ENCODE measurements at places on chromosomes 12 and 14.
A peak's percentile ranks its signal among the peaks of the same experiment; 100 is the strongest.

DNA sequence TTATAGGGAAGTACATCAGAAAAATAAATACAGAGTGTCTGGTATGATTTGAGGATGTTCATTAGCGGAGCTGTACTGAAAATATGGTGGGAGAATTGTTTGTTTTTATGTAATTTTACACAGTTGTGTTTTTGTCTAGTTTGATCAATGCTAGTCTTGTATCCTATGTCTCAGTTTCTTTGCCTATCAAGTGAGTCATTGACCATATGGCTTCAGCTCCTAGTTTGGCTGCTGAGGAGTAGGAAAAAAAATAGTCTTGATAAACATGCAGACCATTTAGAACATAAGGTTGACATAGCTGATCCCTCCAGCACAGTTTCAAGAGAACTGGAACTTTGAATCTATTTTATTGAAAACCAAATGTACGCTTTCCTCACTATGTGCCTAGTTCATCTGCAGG is 1292.1 kb upstream of the FLRT2 start:
- no peak for DNase-seq

DNA sequence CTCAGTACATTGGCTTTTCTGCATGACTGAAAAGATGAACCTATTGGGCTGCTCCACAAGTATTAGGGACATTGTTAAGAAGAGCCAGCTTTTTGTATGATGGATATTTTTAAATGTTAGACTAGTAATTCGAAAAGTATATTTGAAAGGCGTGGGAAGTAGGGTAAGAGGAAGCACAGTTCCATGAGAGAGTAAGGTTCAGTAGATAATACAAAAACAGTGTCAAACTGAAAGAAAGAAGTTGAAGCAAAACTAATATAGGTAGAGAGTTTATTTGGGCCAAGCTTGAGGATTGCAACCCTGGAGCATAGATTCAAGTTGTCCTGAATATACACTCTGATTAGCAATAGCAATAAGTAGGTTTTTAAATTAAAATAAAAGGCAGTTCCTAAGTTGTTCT is 193.9 kb downstream of the RASSF9 start:
- DNase-seq = no peak

DNA sequence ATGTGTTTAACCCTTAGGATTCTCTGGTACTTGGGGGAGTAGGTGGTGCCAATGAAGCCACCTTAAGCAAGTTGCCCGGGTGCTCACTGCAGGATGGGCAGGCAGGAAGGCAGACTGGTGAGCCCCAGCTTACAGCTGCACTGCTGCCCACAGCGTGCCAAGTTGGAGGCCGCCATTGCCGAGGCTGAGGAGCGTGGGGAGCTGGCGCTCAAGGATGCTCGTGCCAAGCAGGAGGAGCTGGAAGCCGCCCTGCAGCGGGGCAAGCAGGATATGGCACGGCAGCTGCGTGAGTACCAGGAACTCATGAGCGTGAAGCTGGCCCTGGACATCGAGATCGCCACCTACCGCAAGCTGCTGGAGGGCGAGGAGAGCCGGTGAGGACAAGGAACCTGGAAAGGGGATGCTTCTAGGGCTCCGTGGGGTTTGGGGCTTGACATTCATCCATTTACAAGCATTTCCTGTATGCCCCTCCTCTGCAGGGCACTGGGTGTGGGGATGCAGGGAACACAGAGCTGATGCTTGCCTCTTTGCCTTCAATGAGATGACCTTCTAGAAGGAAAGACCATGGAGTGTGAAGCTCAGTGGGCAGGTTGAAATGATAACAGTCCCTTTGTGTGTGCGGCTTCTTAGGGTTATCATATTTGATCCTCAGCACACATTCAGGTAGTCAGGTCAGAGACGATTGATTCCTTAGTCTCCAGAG is 12.4 kb downstream of the KRT7 start:
- no peak for DNase-seq

GRCh38 chr12:28079539-28079938 is 107.0 kb upstream of the PTHLH start:
- DNase-seq = no peak

GRCh38 chr12:56391721-56392120 is 29.1 kb upstream of the APOF start:
- DNase-seq = no peak

- no peak for DNase-seq
Measured at GRCh38 chr12:66716522-66716921, 37.6 kb upstream of the GRIP1 start.

- no peak for DNase-seq
Measured at GRCh38 chr12:76055393-76055792, 23.8 kb upstream of the PHLDA1 start.

- peak; percentile 37 for DNase-seq
Measured at GRCh38 chr14:58082011-58082410, 70.0 kb downstream of the ARMH4 start.

- peak; percentile 20 for DNase-seq
Measured at GRCh38 chr12:31234955-31235867, 90.7 kb downstream of the SINHCAF start.

DNA sequence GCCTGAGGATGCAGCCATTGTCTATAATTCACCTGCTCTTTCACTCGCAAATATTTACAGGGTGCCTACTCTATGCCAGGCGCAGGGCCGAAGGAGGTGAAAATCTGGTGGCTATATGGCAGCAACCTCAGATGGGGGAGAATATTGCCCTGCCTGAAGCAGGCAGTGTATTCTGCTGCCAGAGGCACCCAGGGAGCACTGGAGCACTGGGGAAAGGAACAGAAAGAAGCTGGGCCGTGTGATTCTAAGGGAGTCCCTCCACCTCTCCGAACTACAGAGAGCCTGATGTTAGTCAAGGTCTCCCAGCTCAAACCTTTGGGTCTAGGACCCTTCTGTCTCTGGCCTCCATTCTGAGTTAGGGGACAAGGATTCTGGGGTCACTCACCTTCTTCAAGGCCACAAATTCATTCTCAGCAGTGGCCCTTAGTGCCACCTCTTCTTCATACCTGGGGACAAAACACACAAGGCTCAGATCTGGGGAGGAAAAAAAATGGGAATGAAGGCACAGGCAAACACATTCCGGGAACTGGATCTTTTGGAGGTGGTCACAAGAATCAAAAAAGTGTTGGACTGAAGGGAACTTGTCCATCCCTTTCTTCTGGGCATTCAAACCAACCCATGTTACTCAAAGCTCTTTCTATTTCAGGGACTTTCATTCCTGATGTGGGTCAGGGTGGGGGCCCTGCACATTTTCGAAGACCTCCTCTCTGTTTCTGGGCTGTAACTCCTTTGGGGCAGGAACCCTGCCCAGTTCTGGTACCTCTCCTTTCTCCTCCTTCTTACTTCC is 19.3 kb upstream of the KRT86 start:
- DNase-seq = no peak

DNA sequence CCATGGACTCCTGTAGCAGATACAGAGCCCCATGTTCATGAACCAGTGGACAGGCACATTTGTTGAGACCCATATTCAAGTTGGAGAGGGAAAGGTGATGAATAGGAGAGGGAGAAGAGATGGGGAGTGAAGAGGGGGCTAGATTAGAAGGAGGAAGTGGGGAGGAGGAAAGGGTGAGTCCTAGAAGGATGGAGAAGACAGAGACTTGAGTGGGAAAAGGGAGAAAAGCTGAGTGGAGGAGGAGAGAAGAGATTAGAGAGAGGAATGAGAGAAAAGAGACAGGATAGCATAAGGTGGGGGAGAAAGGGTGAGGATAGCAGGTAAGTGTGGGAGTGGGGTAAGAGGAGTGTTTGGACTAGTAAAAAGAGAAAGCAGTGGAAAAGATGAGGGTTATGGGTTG is 4.9 kb upstream of the ASIC1 start:
- DNase-seq = no peak

GRCh38 chr14:54564071-54564867 is 2.7 kb upstream of the SAMD4A start:
- DNase-seq = peak; percentile 6

- no peak for DNase-seq
Measured at GRCh38 chr12:56212361-56212760, 9.4 kb downstream of the RNF41 start.

- DNase-seq = no peak
Measured at GRCh38 chr14:53842938-53843337, 113.7 kb downstream of the BMP4 start.

- no peak for DNase-seq
Measured at GRCh38 chr12:61542551-61542950, 717.7 kb upstream of the USP15 start.

- no peak for DNase-seq
Measured at GRCh38 chr12:107650977-107651376, 34.6 kb upstream of the PWP1 start.

GRCh38 chr14:78424311-78424710 is 254.1 kb downstream of the NRXN3 start:
- no peak for DNase-seq

DNA sequence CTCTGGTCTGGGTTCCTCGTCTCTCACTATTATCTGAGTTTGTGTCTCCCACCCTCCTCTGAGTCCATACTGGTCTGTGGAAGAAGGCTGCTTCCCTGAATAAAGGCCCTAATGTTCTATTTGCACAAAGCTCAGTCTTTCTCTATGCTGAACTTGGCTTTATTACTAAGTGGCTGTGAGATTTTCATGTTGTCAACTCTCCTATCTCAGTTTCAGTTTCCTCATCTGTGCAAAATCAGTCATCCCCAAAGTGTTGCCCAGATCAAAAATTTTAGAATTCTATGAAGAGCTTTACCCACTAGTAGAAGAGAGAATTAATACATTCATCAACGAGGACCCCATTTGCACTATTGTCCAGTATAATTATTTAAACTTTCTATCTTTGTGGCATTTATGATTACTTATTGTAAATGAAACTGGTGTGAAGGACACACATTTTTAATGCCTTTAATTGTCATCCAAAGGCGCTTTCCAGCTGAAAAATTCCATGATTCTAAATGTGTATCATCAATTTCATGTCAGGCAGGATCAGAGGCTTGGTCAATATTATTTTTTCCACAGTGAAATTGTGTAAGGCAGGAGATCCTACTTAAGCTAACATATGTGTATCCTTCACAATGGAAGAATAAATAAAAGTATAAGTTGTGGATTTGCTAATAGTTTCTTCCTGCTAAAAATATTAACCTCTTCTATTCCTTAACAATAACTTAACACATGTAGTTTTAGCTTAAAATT is 79.1 kb upstream of the EEA1 start:
- DNase-seq = no peak

- DNase-seq = no peak
Measured at GRCh38 chr12:99195474-99195873, 452.1 kb upstream of the GARIN6 start.

DNA sequence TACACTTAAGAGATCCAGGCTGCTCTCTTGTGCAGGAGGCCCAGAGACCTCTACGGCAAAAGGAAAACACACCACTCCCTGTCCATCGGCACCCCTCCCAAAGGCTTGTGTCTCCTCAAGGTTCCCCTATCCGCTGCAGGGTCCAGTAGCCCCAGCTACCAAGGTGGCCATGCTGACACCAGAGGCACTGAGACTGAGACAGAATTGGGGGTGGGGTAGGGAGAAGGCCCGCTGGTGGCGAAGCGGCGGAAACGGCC is 590 bp downstream of the DDIT3 start:
- no peak for DNase-seq

- no peak for DNase-seq
Measured at GRCh38 chr12:74817499-74817898, 279.9 kb downstream of the ATXN7L3B start.

DNA sequence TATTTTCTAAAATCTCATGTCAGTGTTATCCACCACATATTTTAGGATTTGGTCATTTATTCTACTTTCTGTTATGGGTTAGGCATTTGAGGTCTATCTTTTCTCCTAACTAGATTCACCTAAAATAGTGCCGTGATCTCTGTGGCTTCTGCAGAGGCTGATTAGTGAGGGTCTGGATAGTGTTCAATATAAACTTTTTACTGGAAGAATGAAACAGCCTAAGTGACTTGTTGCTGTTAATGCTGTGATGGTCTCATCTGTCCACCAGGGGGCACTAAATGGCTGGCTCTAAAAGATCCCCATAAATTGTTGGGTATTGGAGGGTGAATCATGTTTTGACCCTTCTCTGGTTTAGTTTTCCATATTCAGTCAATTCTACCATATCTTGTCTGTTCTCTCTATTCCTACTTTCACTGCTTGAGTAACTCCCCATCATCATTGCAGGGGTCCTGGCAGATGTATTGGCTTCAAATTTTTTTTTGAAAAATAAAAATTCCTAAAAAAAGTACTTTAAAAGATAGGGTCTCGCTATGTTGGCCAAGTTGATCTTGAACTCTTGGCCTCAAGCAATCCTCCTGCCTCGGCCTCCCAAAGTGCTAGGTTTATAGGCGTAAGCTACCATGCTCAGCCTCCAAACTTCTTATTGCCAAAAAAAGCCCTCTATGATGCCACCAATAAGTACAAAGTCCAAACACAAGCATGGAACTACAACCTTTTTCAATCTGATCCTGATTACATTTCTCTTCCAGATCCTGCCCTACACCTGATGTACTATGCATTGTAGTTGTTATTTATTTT is 6.9 kb downstream of the PABPN1 start:
- no peak for DNase-seq

DNA sequence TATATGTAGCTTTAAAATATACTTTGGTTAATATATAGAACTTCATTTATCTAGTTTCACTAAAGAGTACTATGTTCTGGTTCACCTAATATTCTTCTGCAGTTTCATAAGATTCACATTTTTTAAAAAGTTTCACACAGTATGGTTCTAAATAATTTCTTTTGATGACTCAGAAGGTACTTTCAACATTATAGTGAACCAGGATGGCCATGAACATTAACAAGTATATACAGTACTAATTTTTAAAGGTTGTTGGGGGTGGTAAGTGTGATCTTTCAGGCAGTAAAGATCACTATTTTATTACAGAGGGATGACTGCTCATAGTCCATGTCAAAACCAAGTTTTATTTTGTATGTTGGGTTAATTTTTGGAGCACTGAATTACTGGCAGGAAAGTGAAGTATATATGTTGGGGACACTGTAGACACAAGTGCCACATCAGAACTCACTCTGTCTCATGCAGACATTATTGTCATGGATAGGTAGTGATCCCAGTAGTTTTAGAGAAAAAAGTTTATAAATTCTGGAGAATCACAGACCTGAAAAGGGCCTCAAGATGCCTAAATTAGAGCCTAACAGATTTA is 60.0 kb downstream of the DCAF5 start:
- no peak for DNase-seq

DNA sequence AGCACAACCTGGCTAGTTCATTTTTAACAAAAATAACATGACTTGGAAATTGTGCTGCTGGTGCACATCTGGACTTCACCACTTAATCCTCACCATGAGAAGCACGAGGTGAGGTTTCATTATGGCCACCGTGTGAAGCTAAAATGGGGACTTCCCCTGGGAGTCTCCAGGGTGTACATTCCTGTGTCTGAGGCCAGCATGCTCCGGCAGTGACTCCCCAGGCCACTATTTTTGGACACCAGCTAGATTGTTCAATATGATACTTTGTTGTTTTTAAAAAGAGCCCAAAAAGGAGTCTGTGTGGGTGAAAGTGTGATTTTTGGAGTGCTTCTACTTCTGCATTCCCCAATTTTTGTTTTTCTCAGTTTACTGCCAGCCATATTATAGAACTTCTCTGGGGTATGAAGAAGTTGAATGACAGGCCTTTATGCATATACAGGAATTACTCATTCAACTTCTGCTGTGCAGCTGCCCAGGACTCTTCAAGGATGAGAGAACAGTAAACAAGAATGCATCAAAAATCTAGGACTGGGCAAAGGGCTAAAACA is 16.9 kb upstream of the AICDA start:
- no peak for DNase-seq
